ENCODE measurements at places on chromosomes 2 and 18.

DNA sequence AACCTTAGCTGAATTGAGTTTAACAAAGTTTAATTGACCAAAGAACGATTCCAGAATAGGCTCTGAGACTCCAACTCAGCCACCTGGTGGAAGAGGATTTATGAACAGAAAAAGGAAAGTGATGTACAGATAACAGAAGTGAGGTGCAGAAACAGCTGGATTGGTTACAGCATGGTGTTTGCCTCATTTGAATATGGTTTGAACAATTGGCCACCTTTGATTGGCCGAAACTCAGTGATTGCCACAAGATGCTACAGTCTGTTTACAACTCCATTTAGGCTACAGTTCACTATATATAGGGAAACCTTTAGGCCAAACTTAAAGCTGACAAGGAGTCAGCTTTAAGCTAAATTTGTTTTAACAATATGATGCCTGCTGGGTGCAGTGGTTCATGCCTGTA is 28.1 kb upstream of the SLC35G4 start:
- DNase-seq: no peak

DNA sequence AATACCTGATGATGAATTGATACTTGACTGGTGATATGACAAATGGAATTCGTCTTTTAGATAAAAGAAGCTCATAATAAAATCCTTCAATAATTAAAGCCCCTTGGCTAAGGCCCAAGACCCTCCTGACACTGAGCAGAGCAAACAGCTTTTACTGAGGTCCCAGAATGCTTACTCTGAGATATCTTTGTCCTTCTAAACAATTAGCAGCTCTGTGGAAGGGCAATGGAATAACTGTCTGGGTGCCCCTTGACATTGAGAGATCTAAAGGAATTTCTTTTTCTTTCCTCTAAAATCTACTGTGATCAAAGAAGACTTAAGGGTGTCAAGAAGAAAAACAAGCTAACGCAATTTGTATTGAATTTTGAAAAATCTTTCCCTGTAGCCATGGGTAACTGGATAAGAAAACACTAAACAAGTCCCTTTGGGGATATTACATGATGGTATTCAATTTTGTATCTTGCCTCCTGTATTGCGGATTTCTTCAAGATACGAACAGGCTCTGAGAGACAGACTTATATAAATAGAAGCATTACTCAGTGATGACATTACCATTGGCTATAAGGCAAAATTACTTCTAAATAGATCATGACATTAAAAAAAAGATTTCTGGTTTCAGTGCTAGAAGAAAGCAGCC is 128.8 kb downstream of the MREG start:
- DNase-seq: no peak

GRCh38 chr18:46362533-46362932 is 258.3 kb downstream of the HAUS1 start:
- no peak for DNase-seq

GRCh38 chr18:13323186-13323585 is 104.6 kb downstream of the LDLRAD4 start:
- no peak for DNase-seq

GRCh38 chr2:84906900-84907714 is 1.7 kb downstream of the TMSB10 start:
- DNase-seq: no peak

GRCh38 chr2:139438478-139438877 is 658.3 kb upstream of the NXPH2 start:
- no peak for DNase-seq

DNA sequence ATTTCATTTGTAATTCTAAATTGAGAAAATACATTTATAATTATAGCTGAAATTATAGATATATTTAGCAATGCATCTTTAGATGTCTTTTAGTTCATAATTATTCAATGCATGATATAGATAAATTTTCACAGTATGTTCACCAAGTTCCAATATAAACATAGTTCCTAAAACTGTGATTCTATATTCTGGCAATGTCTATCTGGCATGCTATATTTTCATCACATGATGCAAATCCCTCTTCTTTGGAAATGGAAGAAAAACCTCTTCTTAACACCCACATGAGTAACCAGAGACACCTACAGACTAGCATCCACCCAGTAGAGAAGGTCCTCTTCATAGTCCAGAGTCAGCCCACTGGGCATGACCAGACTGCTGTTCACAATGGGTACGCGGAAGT is 135.8 kb downstream of the DHRS9 start:
- DNase-seq: no peak

DNA sequence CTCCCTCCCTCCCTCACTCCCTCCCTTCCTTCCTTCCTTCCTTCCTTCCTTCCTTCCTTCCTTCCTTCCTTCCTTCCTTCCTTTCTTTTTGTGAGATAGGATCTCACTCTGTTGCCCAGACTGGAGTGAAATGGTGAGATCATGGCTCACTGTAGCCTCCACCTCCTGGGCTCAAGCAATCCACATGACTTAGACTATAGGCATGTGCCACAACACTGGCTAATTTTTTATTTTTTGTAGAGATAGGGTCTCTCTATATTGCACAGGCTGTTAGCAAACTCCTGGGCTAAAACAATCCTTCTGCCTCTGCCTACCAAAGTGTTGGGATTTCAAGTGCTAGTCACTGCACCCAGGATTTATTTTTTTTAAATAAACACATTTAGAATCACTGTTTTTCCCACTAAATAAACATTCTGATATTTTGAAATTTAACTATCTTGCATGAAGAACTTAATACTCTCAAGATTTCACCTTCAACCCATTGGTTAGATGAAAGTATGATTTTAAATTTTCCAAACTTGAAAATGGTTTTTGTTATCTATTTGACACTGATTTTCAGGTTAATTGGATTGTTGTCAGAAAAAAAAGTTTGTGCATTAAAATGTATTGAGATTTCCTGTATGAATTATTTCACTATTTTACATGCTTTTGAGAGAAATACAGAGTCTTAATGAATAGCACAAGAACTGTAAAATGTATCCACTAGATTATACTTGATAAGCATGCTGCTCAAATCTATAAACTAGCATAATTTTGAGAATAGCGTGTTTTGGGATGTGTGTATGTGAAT is 745.1 kb downstream of the TSN start:
- no peak for DNase-seq

GRCh38 chr2:53075760-53076159 is 691.8 kb upstream of the CHAC2 start:
- no peak for DNase-seq

GRCh38 chr2:57075226-57075625 is 891.4 kb downstream of the CCDC85A start:
- no peak for DNase-seq

GRCh38 chr18:28692337-28692736 is 515.4 kb upstream of the CDH2 start:
- no peak for DNase-seq

DNA sequence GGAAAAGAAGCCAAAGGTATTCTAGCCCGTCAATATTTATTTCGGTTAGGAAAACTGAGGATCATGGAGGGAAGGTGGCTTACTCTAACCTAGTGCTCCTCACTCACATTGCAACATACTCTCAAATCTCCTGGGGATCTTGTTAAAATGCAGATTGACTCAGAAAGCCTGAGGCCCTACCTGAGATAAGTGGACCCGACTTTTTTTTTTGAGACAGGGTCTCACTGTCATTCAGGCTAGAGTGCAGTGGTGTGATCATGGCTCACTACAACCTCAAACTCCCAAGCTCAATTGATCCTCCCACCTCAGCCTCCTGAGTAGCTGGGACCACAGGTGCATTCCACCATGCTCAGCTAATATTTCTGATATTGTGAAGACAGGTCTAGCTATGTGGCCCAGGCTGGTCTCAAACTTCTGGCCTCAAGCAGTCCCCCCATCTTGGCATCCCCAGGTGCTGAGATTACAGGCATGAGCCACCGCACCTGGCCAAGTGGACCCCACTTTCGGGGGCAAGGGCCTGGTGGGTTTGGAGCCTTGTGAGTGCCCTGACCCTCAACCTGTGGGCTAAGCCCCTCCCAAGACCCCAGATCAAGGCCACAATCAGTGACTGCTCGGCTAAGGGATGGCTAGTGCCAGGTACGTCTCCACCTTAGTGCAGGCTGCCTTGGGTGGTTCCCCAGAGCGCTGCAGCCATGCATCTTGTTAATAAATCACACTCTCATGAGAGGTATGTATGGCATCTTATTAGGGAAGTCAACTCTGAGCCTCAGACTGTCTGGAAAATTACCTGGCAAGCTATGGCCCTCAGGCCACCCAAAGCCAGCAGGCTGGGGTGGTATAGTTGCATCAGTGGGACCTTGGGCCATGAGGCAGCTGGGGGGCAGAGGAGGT is 1.1 kb upstream of the NEURL3 start:
- DNase-seq: no peak

DNA sequence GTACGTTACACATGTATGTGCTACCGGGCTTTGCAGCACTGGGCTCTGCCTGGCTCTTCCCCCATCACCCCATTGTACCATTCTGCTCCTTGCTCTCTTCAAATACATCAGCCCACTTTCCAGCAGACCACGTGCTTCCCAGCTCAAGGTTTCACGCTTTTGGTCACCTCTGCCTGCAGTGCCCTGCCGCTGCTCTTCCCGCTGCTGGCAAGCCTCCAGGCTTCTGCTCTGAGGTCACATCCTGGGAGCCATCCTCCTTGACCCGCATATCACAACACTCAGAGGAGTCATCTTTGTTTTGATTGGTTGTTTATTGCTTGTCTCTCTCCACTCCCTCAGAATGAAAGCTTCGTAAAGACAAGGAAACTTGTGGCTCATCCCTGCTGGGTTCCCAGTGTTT is 34.1 kb downstream of the KIF5C start:
- DNase-seq: peak; percentile 58

- DNase-seq: no peak
These were observed 6.4 kb upstream of the ANO7 start for GRCh38 chr2:241182126-241182525.

- DNase-seq: no peak
These were observed 2.6 kb downstream of the TRAK2 start for GRCh38 chr2:201448701-201449100.

DNA sequence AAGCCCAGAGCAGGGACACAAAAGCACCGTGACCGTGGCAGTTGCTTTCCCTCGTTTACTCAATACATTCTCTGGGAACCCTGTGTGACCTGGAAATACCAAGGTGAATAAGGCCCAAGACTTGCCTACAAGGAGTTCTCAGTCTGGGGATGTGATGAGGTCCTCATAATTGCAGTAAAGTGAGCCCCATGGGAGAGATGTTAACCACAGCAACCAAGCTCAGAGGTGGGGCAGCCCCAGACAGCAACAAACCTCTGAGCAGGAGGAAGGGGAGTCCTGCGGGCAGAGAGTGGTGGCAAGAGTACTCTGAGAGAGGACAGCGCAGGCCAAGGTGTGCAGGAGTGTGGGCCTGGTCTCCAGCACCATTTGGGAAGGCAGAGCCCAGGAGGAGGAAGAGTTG is 91.6 kb downstream of the TTC32 start:
- no peak for DNase-seq

DNA sequence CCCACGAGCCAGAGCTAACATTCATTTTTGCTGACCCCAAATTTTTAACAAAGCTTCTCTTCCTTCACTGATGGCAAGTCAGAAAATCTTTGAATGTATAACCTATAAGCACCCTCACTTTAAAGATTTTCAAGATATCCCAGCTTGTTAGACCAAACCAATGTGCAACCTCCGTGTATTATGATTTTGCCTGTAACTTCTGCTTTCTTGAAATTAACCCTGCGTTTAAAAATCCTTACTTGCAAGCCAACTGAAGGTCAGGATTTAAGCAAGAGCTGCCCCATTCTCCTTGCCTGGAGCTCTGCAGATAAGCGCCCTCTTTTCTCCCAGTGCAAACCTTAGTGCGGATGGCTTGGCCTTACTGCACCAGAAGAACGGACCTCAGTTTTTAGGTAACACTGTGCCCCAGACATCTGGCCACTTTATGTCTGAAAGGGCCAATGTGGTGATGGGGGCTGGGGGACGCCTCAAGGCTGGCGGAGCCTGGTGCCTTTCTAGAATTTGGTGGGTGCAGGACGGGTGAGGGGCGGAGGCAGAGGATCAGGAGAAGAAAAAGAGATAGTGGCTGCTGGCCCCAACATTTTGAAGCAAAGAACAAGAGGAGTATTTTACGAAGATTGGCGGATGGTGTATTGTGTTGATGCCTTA is 805 bp upstream of the TNFRSF11A start:
- DNase-seq: no peak

- no peak for DNase-seq
These were observed 25.9 kb upstream of the STEAP3 start for GRCh38 chr2:119197529-119198239.

DNA sequence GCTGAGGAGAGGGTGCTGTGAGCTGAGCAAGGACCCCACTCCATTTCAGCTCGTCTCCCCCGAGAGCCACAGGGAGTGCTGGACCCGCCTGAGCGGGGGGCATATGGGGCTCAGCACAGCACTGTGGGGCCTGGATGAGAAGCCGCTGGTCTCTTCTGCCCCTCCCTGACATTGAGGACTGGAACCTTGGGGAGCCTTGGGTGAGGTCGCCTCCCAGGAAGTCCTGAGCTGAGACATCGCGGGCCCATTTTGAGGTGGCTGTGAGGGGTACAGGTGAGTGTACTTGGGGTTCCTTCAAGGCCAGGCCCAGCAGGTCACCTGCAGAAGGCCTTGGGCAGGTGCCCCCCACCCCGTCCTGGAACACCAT is 3.1 kb upstream of the AQP12A start:
- no peak for DNase-seq

- no peak for DNase-seq
These were observed 27.5 kb upstream of the RUFY4 start for GRCh38 chr2:218041302-218042168.

GRCh38 chr2:61671561-61672315 is 133.6 kb upstream of the XPO1 start:
- no peak for DNase-seq

DNA sequence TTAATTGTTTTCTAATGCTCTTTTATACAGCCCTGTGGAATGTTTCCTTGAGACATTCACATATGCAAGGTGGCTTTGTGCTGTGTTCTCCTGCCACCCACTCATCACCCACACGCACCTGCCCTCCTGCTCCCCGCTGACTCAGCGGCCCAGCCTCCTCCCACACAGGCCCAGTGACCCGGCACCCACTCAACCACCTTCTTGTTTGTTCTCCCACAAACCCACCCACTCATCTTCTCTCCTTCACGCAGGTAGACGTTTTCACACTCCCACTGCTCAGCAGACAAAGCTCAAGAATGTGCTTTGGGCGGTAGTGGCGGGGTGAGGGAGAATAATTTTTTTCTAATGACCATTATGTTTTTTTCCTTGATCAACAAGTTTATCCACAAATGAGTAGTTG is 28.6 kb upstream of the NEMP2 start:
- DNase-seq: no peak

DNA sequence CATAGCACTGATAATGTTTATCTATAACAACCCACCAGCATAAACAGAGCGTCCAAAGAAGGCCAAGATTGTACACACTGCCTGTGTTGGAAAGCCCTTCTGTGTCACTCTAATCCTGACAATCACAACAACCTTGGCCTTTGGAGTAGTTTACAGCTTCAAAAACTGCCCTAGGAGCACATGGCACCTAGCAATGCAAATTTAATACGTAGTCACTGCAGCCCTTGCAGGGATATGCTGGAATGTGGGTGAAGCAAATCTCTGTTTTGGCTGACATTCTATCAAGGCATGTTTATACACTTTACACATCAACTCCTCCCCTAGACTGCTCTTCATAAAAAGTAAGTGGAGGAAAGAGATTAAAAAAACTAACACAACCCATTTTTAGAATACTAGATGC is 66.8 kb downstream of the GRB14 start:
- no peak for DNase-seq

GRCh38 chr2:74290466-74291217 is 52.6 kb downstream of the SLC4A5 start:
- DNase-seq: no peak

Data from NCI-H1092 (cell line).